ENCODE measurements at places on chromosomes 6 and 20. TPM values are rescaled to one million over a fixed set of nuclear protein-coding genes. Genes with fewer than 3 reads are reported as not detected.

DNA sequence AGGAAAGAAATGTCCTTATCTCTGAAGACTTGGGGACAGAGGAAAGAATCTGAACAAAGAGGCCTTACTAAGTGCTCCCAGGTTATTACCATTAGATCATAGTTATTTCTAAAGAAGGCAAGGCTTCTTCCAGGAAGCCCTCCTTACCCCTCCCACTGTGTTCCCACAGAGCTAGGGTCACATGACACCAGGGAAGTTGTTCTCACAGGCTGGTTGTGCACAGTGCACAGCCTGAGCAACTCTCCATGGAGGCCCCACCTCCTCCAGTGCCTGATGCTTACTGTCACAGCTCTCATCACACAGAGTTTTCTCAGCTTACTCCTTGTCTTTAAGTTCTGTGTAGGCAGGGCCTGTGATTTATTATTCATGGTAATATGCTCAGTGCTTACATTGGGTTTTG lies 68.9 kb upstream of the SCGN start:
- peak; percentile 51 for DNase-seq

- no peak for DNase-seq
These were observed 6.0 kb upstream of the MYLK4 start for GRCh38 chr6:2756687-2757224.

GRCh38 chr20:11755071-11755841 lies 162.4 kb upstream of the BTBD3 start:
- DNase-seq = no peak

GRCh38 chr20:5734602-5735001 lies 15.6 kb upstream of the SHLD1 start:
- peak; percentile 31 for DNase-seq

DNA sequence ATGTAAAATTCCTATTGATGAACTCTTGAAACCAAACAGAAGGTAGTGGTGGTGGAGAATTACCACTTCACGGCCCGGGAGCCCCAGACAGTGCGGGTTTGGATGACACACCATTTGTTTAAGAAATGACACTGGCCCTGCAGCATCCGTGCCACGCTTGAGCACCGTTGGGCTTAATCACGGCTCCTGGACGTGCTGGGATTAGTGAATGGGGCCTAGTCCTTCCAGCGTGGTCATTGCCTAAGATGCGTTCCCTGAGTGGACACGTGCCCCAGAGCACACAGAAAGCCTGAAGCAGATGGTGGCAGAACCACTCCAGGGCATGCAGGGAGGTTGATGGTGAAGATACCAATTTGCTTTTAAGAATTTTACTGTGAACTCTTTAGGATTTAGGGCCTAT lies 14.5 kb downstream of the STX16 start:
- no peak for DNase-seq

GRCh38 chr6:10558565-10558964 lies 37.4 kb downstream of the GCNT2 start:
- DNase-seq = peak; percentile 62

DNA sequence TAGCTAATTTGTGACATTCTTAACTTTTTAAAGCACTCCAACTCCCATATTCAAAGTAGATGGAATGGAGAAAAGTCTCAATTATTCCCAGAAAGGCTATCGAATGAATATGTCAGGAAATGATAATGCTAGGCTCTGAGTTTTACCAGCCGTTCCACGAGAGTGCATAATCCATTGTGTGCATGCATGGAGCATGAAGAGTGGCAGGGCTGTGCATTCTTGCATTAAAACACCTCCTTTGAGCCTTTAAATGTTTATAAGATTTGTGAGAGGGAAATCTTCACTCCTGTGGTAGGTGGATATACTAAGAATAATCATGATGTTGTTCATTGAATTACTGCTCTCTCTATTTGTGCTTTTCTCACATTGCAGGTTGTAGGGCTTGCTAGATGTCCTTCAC lies 178.3 kb downstream of the CARMIL1 start:
- no peak for DNase-seq

DNA sequence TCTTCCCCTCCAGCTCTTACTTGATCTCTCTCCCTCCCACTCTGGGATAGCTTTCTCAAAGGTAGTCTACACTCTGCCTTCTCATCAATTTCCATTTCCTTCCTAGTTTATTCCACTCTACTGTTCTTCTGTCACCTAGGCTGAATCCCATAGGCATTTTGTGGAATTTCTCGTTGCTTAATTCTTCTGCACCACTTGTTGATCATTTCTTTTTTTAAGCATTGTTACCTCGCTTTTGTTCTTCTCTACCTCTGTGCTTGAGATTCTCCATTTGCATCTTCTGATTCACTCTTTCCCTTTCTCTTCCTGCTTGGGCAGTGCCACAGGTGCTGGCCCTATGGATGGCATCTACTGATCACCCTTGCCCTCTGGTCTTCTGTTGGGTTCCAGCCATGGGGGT lies 567.2 kb downstream of the CDH26 start:
- DNase-seq = no peak

DNA sequence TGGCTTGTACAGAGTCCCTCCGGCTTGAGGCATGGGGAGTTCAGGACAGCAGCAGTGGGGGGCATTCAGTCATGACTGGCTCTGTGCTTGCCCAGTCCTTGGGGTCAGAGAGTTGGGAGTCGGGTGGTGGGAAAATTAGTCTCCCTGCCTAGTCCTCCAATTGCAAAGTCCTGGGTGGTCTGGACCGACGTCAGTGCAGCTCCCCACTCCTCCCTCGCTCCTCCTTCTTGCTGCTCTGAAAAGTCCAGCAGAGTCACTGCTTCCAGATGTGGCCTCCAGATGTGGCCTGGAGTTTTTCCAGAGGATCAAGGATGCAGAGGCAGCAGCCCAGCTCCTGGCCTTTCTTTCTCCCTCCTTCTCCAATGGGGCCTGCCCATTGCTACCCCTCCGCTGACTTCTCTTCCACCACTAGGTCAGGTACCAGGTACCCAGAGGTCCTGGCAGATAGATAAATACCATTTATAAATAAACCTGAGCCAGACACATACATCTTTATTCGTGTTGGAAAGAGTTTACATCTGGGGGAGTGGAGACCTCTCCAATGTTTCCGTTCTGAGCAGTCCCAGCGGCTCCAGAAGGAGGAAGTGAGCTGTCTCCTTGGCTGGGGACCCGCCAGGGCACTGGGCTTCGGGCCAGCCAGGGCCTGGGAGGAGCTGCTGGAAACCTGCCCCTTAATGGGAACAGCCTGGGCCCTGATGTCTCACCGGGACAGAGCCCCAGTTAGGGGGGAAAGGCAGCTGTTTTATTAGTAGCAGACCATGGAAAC lies 49.0 kb upstream of the RNF24 start:
- no peak for DNase-seq

DNA sequence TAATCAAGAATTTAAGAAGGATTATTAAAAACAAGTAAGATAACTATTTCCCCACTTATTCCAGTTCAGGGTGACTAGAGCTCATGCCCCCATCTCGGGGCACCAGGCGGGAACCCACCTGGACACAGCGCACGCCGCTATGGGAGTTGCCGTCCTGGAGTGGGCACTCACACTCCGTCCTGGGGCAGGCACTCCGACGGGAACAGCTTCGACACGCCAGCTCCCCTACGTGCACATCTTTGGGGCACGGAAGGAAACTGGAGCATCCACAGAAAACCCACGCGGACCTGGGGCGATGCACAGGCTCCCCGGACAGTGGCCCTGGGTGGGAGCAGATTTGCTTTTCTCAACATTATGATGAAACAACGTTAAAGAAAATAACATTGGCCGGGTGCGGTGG lies 52.0 kb upstream of the GATA5 start:
- no peak for DNase-seq

GRCh38 chr20:49313283-49313682 lies 35.4 kb upstream of the ZNFX1 start:
- no peak for DNase-seq

DNA sequence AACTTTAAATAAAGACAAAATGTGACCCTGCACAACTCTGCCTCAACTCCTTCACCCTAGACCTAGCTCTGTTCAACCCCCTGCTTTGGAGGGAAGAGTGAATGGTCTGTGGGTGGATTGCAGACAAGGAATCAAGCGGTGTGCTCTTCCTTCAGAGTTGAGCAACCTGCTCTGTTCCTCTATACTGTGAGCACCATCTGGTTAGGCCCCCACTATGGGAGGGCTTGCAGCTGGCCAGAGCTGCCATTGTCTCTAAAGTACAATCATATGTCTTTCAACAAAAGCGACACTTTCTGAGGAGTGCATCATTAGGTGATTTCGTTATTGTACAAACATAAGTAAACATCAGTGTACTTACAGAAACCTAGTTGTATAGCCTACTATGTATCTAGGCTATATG lies 406.1 kb upstream of the MARCKS start:
- no peak for DNase-seq

DNA sequence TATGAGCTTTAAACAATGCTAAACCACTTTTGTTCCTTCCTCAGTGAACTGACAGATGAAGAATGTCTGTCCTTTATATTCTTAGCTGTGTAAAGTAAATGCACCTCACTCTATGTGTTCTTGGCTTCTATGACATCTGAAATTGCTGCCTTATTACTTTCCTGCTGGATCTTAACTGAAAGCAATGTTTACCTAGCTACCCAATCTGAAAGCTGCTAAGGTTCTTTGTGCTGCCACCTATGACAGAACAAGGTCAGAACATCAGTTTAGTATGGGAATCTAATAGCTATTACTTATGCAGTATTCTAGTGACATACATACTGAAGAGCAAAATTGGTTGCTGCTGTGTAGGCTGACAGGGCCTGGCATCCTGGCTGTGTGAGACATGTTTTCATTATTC lies 444.1 kb downstream of the KHDRBS2 start:
- no peak for DNase-seq

PRDM13 gene
- 2.6 TPM for total RNA-seq

C20orf144 gene
- not detected for total RNA-seq

GJA10 gene
- total RNA-seq = not detected

ROS1 gene
- total RNA-seq = not detected

TGM2 gene
- total RNA-seq = 5.6 TPM

RSPH4A gene
- 0.21 TPM for total RNA-seq

PAX1 gene
- not detected for total RNA-seq

All from SK-MEL-5 (cell line).